Left ventricle myocardium superior (tissue), 1 donor: ENCODE measurements at places on chromosomes 2 and 18. TPM values are rescaled to one million over a fixed set of nuclear protein-coding genes. Genes with fewer than 3 reads are reported as not detected.
A peak's percentile ranks its signal among the peaks of the same experiment; 100 is the strongest.

GRCh38 chr2:239579524-239580198, 178.8 kb upstream of the HDAC4 start:
- no peak for DNase-seq

- no peak for DNase-seq
These were observed 1309.8 kb upstream of the NRXN1 start for GRCh38 chr2:52341732-52342131.

The IL18R1 gene
- 1.3 TPM for total RNA-seq

DNA sequence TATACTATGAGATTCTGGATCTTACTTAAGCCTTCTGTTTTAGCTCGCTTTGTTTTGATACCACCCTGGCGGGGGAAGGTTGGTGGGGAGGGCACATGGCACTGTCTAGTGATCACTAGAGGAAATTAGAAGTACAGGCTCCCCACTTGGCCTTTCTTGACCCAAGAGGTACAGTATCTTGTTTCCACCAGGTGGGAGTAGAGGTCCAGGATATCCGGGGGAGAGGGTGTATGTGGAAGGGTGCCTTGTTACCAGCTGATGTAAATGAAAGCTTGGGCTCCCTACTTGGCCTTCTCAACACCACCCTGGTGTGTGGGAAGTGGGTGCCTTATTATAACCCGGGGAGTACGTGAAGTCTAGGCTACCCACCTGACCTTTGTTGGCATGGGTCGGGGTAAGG, 7.5 kb downstream of the GALNT1 start:
- no peak for DNase-seq

DNA sequence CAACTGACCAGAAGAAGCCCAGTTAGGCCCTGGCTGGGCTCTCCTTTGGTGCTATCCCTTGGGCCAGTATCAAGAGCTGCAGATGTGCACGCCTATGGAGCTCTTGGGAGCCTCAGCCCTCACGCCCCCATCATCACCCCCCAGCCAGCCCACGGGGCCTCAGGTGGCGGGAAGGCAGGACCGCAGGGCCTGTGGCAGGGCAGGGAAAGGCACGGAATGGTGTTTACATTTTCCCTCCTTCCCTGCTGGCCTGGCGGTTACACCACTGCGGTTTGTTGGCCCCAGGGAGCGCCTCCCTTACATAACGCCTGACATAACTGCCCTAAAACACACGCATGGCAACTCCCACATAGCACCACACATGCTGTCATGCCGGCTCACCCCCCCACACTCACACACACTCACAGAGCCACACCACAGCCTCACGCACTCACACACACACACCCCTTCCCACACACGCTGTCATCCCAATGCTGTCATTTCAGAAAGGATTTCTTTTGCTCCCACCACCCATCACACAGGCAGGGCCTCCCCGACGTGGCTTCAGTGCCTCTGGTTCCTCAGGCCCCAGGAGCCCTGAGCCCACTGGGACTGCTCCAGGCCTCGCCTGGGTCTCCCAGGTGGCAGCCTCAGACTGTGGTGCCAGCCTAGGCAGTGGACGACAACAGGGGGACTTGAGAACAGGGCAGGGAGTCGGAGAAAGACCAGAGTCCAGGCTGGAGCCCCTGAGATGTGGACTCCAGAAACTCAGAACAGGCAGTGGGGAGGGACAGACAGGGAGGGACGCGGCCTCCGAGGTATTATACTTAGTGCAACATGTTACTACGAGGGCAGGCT, 15.7 kb downstream of the ZFP36L2 start:
- peak; percentile 71 for DNase-seq

- DNase-seq: no peak
These were observed 142.6 kb upstream of the ITGA4 start for GRCh38 chr2:181314551-181314950.

- DNase-seq: no peak
These were observed 160.4 kb upstream of the GULP1 start for GRCh38 chr2:188131281-188131680.

The MSH6 gene
- total RNA-seq: 24.7 TPM

DNA sequence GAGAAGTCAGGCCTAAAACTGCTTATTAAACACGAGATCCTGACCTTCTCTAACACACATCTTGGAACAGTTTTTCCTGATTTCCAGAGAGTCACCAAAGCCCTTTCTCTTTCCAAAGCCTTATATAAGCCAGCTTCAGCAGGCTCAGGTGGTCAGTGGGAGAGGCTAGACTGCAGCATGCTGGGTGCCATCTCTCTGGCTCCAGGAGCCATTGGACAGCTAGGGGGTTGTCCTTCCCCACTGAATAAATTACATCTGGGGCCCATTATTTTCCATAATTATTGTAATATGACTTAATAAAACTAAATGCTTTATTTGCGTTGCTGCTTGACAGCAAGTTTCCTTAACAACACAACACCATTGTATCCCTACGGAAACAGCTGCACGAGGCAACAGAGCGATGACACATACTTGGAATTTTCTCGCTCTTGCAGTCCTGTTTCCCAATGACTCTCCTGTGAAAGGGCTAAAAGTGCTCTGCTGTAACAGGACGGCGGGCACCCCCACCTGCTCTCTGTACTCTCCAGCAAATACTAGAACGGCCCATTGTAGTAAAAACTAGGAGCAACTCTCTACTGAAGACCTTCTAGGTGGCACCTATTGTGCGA, 160.6 kb downstream of the RNF144A start:
- no peak for DNase-seq

GRCh38 chr18:49898421-49898820, 85.1 kb upstream of the ACAA2 start:
- DNase-seq: peak; percentile 41

DNA sequence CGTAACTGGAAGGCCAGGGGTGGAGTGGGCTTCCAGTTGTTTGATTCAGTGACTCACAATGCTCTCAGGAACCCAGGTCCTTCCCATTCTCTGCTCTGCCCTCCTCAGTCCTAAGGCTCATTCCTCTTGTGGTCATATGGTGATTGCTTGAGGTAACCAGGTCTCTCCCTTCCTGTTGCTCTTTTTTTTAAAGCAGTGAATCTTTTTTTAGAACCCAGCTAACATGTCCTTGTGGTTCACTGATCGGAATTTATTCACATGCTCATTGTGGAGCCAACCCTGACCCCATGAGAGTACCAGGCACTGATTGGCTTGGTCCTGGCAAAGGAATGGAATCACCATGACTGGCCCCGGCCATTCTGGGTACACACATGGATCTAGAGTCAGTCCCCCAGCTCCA, 7.4 kb downstream of the THNSL2 start:
- no peak for DNase-seq

The ALPG gene
- total RNA-seq: not detected

GRCh38 chr2:98015671-98016070, 19.9 kb upstream of the TMEM131 start:
- no peak for DNase-seq
